Hepatic stellate cell (primary cell): ENCODE measurements at places on chromosomes 12 and 14.
A peak's percentile ranks its signal among the peaks of the same experiment; 100 is the strongest.

- DNase-seq = no peak
Observed at GRCh38 chr14:38297681-38298080, 41.8 kb upstream of the CLEC14A start.

DNA sequence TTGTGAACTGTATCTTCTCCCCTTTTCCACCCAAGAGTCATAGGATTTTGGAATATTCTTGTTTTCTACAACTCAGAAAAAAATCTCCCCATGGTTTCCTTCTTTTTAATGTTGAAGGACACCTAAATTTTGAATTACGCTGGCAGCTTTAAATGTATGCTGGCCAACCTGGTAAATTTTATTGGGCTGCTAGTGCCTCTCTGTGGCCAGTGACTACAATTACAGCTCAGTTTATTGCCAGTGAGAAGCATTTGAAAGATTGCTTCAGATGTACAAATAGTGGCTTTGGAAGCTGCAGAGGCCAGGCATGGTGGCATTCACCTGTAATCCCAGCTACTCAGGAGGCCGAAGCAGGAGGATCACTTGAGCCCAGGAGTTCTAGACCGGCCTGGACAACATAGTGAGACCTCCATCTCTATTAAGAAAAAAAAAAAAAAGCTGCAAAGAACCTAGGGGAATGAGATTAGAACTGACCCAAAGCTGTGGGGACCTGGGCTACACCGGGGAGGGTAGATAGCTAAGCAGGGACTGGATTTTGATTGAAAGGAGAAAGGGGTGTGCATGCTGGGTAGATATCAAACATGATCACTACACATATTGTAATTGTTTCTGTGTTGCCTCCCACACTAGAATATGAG is 7.6 kb upstream of the RAB21 start:
- peak; percentile 17 for DNase-seq

DNA sequence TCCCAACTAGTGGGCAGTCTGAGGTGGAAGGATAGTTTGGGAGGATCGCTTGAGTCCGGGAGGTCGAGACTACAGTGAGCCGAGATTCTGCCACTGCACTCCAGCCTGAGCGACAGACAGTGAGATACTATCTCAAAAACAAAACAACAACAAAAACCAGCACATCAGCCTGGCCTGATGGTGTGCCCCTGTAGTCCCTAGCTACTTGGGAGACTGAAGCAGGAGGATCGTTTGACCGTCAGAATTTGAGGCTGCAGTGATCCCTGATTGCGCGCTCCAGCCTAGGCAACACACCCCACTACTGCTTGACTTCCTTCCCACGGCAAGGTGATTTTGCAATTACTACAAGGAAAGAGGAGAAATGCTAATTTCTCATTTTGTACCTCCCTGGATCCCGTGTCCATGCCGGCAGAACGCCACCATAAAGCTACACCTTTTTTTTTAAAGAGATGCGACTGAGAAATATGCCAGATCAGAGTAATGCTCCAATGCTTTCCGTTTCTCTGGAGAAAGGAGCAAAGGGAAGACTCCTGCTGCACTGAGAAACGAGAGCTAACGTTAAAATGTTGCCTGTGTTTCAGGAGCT is 672 bp upstream of the SCFD1 start:
- DNase-seq = peak; percentile 6

GRCh38 chr14:89391123-89391522 is 25.9 kb downstream of the FOXN3 start:
- no peak for DNase-seq

- no peak for DNase-seq
Observed at GRCh38 chr12:843609-844008, 91.2 kb downstream of the WNK1 start.

GRCh38 chr14:92916201-92916600 is 6.7 kb upstream of the CHGA start:
- no peak for DNase-seq

- no peak for DNase-seq
Observed at GRCh38 chr14:59015482-59015881, 173.0 kb upstream of the DAAM1 start.

GRCh38 chr14:93347850-93348249 is 868 bp downstream of the COX8C start:
- DNase-seq = no peak

GRCh38 chr12:13097491-13098011 is 5.9 kb downstream of the GSG1 start:
- no peak for DNase-seq

DNA sequence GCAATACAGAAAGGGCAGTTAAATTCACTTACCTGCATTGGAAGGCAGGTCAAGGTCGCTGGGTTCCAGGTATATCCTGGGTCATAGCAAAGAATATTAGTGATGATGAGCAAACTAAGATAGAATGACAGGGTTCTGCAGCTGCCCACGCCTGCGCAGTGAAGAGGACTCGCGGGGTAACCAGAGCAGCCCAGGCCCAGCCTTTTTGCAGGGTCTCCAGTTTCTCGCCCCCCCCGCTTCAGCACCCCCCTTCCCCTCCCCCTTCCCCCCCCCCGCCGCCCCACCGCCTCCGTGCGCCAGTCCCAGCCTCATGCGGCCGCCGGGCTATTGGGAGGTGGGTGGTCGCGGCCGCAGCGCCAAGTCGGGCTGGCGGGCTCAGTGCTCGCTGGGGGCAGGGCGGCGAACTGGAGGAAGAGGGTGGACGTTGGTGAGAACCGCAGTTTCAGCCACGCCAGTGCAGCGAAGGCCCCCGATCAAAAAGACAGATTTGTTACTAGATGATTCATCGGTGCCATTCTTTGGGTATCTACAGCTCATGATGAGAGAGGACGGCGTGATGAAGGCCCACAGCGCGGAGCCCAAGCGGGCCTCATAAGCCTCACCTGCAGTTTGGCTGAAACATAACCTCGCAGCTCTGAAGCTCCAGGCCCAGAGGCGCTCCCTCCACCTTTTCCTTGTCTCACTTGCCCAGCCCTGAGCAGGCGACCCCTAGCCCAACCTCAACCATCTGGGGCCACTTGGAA is 20.2 kb downstream of the SLC2A3 start:
- DNase-seq = no peak

DNA sequence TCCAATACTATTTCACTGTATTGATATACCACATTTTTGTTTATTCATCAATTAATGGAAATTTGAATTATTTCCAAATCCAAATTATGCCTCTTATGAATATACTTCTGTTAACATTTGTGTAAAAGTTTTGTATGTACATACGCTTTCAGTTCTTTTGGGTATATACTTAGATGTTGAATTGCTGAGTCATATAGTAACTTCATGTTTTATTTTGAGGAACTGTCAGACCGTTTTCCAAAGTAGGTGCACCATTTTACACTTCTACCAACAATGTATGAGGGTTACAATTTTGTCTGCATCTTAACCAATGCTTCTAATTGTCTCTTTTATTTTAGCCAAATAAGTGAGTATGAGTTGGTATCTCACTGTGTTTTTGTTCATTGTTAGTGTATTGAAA is 10.2 kb upstream of the CCER1 start:
- no peak for DNase-seq

DNA sequence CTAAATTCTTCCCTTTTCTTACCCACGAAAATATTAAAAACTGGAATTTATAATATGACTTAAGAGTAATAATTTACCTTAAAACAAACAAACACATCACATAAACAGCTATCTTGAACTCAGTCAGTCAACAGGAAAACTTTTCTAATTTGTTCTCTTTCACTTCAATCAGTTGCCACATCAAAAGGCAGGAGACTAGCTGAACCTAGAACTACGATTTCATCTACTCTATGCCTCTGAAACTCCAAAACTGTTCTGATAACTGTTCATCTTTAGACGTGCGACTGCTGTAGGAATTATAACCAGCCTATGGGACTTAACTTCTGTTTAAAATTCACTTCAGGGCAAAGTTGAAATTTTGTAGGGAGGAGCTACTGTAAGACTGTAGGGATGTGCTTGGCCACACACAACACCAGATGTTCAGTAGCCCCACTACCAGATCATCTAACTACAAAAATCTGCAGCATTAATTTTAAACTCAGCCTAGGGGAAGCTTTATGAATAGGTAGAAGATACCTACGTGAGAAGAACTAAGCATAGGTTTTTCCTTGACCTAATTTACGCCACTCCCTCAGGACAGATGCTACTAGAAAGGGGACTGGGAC is 7.6 kb upstream of the RAD51AP1 start:
- no peak for DNase-seq

GRCh38 chr12:105116969-105117368 is 9.4 kb downstream of the WASHC4 start:
- DNase-seq = no peak

- peak; percentile 65 for DNase-seq
Observed at GRCh38 chr12:70543444-70543843, 93.8 kb downstream of the PTPRB start.

- DNase-seq = no peak
Observed at GRCh38 chr12:92674500-92674899, 28.3 kb upstream of the PLEKHG7 start.

GRCh38 chr12:92462527-92462926 is 240.3 kb upstream of the PLEKHG7 start:
- no peak for DNase-seq

GRCh38 chr12:11563785-11564739 is 85.4 kb upstream of the ETV6 start:
- DNase-seq = no peak

DNA sequence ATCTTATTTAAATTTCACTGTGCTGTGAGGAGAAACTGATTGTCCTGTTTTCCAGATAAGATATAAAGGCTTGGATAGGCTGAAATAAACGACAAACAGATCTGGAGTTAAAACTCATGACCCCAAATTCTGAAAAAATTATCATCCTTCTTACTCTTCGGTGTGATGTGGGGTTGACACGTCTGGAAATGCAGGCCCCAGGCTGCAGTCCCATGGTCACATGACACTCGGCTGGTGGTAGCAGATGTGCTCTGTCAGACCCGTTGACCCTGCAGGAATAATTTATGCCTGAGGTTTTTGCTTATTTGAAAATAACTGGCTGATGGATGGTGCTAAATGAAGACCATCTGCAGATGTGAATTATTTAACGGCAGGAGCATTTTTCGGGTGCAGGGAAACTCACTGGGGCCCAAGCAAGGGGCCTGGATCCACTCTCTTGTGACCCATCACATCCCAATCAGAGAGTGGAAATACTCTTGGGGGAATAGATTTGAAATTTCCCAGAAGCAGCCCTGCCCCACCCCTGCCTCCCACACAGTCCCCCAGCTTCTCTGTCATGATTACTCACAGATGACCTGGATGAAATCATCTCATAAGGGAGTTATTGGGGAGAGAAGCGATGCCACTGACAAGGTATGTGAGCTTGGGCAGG is 47.7 kb upstream of the CMKLR1 start:
- DNase-seq = no peak

DNA sequence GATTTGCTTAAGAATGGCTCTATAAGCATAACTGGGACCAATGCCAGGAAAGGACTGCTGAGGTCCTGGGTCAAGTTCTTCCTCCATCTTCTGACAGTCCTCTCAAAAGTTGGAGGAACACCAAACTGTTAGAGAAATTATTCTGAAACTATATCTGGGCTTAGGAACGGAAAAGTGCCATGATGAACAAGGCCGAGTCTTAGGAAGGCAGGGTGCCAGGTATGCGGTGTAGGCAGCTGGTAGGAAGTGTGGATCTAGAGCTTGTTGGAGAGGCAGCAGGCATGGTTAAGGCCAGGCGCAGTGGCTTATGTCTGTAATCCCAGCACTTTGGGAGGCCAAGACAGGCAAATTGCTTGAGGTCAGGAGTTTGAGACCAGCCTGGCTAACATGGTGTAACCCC is 7.7 kb downstream of the GNPTAB start:
- no peak for DNase-seq

- no peak for DNase-seq
Observed at GRCh38 chr14:101819251-101819990, 57.9 kb downstream of the PPP2R5C start.

DNA sequence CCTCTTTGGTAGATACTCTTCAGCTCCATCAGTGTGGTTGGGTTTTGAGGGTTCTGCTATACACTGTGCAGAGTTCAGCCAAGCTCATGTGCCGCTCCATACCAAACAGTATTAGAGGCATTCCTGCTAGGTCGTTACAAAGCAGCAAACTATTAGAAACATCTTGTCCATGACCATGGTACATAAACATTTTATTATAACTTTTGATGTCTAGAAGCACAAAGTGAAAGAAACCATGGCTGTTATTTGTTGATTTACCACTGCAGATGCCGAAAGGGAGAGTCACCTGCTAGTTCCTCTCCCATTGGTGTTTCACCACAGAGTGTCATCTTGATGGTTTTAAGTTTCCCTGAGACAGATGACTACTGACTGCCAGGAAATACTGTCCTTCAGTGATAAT is 242.0 kb downstream of the ADAMTS20 start:
- DNase-seq = peak; percentile 65

DNA sequence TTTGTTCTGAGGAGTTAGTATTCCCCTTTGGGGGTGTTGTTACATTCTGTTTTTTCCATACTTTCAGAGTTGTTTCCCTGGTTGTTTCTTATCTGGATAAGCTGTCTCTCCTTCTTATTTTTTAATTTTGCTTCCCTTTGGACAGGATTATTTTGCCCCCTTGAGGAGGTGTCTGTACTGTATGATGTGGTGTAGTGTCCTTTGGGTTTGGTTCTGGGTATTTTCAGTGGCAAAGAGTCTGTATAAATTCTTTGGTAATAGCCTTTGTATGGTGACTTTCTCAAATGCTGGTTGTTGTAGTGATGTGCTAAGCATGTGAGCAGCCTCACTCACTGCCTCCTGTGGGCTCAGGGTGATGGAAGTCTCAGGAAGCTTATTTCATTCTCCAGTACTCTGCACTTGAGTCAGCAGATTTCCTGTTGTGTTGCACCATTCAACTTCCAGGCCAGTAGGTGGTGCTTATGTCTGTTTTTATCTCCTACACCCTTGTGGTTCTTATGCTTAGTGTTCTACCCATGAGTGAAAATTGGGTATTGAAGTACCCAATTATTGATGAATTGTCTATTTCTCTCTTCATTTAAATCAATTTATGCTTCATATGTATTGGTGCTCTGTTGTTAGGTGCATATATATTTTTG is 103.3 kb upstream of the PMCH start:
- peak; percentile 1 for DNase-seq

- no peak for DNase-seq
Observed at GRCh38 chr12:112837629-112838197, 46.2 kb downstream of the RPH3A start.

DNA sequence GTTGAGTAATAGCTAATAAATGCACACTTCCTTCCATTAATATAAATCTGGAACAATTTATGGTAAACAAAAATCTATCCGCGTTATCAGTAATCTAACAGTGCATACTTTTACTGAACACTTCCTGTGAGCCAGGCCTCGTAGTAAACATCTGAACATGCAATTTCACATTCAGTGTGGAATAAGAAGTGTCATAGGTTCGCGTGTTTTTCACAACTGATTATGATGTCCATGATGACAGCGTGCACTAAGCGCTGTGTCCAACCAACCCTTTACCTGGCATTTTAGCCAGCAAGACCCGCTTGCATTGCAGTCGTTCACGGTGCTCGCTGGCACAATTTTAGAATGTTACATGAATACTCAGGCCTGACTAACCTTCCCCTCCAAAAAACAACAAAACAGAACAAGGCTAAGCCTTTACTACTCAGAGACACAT is 2.1 kb downstream of the PNMA1 start:
- no peak for DNase-seq

DNA sequence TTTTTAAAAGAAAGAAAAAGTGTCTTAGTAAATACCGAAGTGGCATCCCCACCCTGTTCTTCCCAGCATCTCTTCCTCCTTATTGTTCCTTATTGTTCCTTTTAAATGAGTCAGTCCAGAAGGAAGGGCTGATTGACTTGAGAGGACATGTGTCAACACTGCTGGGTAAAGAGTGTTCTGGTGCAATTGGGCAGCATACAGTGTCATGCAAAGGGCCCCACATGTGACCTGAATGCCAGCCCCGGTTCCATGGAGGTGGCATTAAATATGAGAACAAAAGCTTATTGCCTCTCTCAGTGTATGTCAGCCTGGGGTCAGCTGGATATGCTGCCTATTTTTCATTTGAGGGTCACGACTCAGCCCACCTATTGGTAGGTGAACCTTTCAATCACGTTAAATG is 58.9 kb upstream of the RIC8B start:
- no peak for DNase-seq
